Renal pelvis (tissue), 12 donors: ENCODE measurements at places on chromosomes 6 and 20.

DNA sequence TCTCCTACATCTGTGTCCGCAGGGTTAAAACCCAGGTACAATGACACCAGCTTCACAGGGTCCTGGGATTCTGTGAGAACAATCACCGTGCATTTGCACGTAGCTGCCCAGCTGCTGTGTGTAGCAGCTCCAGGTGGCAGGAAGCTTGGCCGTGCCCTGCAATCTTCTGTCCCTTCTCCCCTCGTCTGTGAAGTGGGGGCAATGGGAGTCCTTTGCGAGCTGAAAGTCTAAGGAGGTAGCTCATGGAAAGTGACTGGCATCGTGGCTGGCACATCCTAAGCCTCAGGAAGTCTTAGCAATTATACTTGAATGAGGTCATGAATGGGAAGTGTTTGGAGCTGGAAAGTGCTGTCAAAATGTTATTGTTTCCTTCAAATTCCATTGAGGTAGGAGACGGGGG is 137.1 kb downstream of the SMOC2 start:
- no peak for DNase-seq

- DNase-seq, result no peak
Observed at GRCh38 chr20:34016736-34017135, 23.0 kb downstream of the RALY start.

- DNase-seq, result no peak
Observed at GRCh38 chr6:705047-705446, 12.1 kb upstream of the EXOC2 start.

GRCh38 chr6:162543221-162543620 is 184.3 kb downstream of the PRKN start:
- DNase-seq, result no peak

GRCh38 chr6:16555550-16555949 is 205.7 kb downstream of the ATXN1 start:
- no peak for DNase-seq
